ENCODE measurements at places on chromosomes 6 and 20. TPM values are rescaled to one million over a fixed set of nuclear protein-coding genes. Genes with fewer than 3 reads are reported as not detected.

DNA sequence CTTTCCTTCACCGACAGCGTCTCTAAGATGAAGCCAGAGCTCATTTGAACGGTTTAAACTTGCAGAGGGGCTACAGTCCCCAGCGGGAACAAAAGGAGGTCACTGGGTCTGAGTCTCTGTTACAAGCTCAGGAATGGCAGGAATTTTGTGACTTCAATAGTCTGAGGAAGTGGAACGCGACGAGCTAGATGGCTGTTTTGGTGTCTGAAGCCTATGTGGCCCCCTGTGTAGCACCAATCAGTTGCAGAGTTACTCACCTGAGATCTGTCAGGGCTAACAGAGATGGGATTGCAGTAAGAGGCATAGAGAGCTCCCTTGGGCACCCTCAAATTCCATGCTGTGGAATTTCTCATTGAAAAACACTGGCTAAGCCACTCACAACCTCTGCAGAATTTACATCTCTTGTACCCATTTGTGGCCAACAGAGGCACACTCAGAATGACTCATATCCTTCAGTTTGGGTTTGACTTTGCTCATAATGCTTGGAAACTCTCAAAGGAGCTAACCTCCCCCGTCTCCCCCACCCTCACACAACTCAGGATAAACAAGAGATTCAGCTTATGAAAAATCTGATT lies 7.1 kb upstream of the TCP11 start:
- H3K4me3 ChIP-seq = no peak overlapping the region
- no peaks in the 10 kb centered on the region for H3K27me3 ChIP-seq
- H3K36me3 ChIP-seq = no peaks in the 10 kb centered on the region
- H3K27ac ChIP-seq = no peak overlapping the region
- no peaks in the 10 kb centered on the region for H3K4me1 ChIP-seq

- DNase-seq = no peak
- H3K27ac ChIP-seq = no peak overlapping the region
- no peaks in the 10 kb centered on the region for H3K27me3 ChIP-seq
- no peak overlapping the region for H3K4me3 ChIP-seq
- no peaks in the 10 kb centered on the region for H3K36me3 ChIP-seq
Measured at GRCh38 chr6:161544801-161545480, 271.1 kb upstream of the AGPAT4 start.

DNA sequence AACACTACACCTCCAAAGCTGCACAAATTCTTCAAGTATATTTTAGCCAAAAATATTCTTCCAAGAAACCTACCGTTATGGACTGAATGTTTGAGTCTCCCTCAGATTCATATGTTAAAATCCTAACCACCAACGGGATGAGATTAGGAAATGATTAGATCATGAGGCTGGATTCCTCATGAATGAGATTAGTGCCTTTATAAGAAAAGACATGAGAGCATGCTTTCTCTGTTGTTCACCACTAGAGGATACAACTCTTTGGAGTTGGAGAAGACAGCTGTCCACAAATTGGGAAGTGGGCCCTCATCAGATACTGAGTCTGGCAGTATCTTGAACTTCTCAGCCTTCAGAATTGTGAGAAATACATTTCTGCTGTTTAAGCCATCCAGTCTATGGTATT lies 7.1 kb upstream of the SLC17A4 start:
- no peaks in the 10 kb centered on the region for H3K27me3 ChIP-seq
- no peak for DNase-seq
- no peak overlapping the region for H3K4me3 ChIP-seq
- no peaks in the 10 kb centered on the region for H3K36me3 ChIP-seq
- H3K4me1 ChIP-seq = no peaks in the 10 kb centered on the region
- H3K27ac ChIP-seq = no peak overlapping the region

DNA sequence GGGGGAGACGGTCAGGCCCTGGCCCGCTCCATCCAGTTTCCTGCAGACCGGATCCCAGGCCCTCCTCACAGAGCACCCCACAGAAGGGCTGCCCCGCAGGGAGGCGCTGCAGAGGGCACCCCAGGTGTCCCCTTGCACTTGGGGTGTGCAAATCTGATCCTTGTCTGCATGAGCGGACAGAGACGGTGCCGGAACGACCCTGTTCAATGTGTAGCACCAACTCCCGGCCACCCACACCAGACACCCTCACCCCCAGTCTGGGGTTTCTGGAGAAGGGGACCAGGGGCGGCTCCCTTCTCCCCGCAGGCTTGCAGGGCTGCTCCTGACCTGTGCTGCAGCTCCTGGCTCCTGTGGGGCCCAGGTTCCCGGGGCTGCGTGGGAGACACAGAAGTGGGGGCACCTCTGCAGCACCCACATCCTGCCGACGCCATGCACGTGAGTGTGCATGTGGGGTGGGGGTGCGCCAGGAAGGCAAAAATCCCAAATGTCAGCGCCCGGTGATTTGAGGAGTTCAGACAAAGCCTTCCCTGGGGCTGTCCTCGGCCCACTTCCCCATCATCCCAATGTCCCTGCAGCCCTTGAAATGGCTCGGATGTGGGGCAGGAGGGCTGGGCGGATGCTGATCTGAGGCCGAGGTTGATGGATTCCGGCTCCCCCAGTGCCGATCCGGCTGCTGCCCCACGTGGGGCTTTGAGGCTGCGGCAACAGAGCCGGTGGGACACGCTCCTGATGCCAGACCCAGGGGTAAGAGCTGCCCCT lies 85.3 kb upstream of the BHLHE23 start:
- H3K4me1 ChIP-seq = no peaks in the 10 kb centered on the region
- no peaks in the 10 kb centered on the region for H3K27me3 ChIP-seq
- H3K27ac ChIP-seq = no peak overlapping the region
- no peak overlapping the region for H3K4me3 ChIP-seq
- DNase-seq = no peak
- no peaks in the 10 kb centered on the region for H3K36me3 ChIP-seq

The TMC2 gene
- total RNA-seq = not detected

DNA sequence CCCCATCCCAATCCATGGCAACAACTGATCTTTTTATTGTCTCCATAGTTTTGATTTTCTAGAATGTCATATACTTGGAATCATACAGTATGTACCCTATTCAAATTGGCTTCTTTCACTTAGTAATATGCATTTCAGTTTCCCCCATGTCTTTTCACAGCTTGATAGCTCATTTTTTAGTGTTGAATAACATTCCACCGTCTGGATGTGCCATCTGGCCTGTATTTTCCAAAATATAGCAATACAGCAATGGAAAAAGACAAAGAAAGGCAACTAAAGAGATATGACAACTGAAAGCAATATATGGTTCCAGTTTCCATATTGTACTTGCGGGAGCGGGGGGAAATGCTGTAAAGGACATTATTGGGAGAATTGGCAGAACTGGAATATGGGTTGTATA lies 166.4 kb upstream of the NT5E start:
- no peak for DNase-seq
- no peak overlapping the region for H3K4me3 ChIP-seq
- no peaks in the 10 kb centered on the region for H3K36me3 ChIP-seq
- H3K27ac ChIP-seq = no peak overlapping the region
- H3K4me1 ChIP-seq = no peaks in the 10 kb centered on the region
